ENCODE measurements at places on chromosomes 3 and 15.

DNA sequence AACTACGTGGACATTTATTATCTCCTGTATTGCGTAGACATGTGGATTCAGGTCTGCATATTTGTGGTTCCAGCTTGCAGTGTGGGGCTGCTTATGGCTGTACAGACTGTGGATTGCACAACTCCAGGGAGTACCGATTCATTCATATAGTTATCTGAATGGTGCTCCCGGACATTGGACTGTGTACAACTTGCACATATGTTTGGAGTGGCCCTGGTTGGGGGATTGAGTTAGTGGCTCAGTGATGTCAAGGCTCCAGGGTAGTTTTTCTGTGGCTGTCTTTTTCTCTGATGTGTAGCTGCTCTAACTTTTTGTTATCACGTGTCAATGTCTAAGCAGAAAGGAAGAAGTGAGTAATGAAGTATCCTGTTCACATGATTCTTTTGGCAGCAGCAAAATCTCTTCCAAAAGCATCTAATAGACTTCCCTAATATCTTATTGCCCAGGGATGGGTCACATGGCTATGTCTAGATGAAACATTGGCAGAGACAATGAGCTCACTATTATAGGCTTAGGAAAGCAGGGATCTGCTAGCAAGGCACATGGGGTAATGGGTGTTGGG lies 15.8 kb downstream of the ST3GAL6 start:
- no peak for DNase-seq

DNA sequence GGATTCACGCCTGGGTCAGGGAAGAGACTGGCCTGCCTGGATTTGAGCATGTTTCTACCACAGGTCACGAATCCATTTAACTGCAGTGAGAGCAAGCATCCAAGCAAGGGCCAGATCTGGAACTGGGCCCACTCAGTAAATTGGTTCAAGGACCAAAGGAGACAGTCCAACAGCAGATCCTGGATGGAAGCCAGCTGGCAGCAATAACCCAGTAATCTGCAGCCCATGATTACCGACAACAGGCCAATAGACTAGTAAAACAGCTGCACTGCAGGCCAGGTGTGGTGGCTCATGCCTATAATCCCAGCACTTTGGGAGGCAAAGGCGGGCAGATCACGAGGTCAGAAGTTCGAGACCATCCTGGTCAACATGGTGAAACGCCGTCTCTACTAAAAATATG lies 11.8 kb downstream of the SAMD7 start:
- DNase-seq, result peak; percentile 78

DNA sequence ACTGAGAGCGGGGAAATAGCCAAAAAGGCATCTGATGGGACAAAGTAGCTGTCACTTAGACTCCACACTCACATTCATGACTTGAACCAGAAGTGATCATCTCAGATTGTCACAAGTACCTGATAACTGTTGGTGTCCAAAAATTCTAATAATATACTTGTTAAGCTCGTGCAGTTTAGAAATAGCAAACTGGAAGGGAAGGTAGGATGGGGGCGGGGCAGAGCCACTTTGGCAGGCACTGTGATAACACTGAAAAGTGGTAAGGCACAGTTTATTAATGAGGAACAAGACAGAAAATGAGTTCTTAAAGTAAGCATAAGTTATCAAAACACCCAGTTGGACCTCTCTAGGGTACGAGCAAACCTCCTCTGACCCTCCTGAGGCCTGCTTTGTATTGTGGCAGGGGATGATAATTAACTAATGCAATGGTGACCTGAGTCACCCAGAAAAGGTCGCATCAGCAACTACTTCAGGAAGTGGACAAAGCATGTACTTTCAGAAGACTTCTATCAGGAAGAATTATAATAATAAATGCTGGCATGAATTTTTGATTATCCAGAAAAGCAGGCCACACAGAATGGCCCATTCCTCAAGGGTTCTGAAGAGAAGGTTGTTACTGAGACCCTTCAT lies 54.4 kb downstream of the ADCY5 start:
- peak; percentile 60 for DNase-seq

DNA sequence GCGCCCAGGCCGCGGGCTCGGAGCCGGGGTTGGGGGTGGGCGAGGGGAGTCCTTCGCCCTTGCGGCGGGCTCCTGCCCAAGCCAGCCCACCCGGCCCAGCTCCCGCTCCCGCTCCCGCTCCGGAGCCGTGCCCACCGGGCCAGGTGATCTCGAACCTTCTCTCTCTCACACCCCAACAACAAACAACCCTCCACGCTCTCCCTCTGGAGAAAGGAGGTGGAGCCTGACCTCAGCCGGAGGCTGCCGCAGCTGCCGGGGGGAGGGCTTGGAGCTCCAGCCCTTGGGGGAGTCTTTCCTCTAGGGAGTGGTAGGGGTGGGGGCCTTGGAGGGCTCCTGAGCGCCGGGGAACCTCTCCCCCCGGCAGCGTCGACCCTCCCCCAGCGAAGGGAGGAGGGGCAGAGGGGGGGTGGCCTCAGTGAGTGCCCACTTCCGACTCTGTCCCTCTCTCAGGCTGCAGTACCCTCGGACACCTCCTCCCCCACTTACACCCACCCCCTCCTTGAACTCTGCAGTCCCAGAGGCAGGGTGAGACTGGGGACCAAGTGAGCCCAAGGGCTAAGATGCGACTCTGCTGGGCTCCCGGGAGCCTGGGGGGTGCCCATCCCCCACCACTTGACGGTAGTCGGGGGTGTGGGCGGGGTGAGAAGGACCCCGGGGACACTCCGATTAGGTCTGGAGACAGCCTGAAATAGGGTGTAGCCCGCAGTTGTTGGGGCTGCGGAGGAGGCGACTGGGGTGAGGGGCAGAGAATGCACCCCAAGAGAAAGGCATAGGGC lies 4.4 kb upstream of the BAHD1 start:
- peak; percentile 13 for DNase-seq

- no peak for DNase-seq
These were observed 537.5 kb downstream of the ZPLD1 start for GRCh38 chr3:102972350-102972749.

DNA sequence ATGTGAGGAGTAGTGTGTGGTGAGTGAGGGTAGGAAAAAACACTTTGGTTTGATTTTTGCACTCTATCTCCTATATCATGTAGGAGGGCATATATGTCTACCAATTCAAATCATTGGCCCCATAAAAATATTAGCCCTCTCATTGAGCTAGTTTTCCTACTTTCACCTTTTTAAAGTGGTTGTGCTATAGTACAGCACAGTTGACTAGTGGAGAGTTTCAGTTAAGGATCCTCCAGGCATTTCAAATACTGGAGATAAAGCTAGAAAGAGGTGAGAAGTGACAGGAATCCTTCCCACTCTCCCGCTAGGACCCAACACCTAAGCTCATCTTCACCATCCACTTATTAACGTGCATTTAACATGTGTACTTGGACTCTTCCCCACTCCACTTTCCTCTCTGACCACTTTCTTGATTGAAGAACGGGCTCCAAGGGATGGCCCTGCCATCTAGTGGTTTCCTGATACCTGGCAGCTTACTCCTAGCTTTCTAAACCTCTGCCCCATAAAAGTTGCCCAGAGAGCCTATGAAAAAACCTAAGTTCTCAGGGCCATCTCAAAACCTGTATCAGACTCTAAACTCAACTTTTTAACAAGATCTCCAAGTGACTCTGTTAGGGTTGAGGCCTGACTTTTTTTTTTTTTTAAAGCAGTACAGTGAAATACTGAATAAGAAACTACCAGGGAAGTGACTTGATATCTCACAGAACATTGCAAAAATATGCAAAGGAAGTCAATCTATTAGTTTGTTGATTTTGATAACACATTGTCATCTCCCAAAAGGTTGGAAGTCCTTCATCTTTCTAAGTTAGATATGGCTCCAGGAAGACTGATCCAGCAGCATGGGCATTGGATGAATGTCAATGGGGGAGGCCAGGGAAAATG lies 17.9 kb downstream of the IL12A start:
- DNase-seq, result peak; percentile 80

DNA sequence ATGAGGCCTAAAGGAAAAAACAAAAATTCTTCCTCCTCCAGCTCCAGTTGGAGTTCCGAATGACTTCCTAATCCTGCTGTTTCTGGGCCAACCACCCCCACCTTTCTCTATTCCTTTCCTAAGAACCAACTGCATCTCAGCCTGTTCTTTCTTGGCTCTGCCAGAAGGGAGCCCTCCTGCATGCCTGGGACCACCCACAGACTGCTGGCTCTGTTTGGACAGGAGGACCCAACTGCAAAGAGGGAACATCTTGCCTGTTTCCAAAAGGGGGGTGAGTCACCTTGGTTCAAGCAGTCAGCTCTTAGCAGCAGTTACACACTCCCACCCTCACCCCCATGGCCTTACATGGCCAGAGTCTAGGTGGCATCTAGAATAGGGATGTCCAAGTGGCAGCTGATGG lies 116.0 kb upstream of the PRICKLE2 start:
- no peak for DNase-seq

DNA sequence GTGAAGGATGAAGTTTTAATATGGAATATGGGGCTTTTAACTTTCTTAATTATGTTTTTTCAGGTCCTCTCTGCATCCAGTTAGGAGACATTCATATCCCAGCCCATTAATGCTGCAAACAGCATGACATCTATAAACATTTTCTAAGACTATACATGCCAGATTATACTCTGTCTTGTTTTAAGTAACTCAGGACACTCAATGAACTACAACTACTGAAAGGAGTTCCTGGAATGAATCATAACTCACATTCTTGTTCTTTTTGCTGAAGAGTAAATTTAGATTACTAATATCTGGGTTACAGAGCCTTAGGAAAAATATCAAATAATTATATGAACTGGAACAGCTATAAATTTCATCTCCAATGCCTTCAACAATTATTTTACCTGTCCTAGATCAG lies 167.4 kb downstream of the STAG1 start:
- DNase-seq, result no peak

DNA sequence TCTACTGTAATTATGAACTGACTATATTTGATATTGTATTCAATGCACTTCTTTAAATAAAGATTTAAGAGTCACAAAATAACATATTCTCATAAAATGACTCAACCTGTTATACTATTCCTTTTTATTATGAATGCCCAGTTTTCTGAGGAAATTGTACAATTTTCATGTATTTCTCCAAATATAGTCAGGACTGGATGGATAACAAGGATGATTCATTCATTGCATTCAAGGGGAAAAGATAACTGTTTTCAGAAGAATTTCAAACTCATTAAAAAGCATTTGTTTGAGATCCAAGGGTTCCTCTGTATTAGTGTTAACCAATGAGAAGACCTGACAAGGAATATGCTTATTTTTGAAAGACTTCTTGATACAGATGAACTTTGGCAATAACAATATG lies 163.7 kb downstream of the MEIS2 start:
- no peak for DNase-seq

Measured in RPMI8226 (cell line).